ENCODE measurements at places on chromosomes 13 and 19. TPM values are rescaled to one million over a fixed set of nuclear protein-coding genes. Genes with fewer than 3 reads are reported as not detected.

FBXO27 gene
- total RNA-seq: 3.8 TPM

URAD gene
- not detected for total RNA-seq

TUBGCP3 gene
- total RNA-seq: 16.3 TPM

CASP14 gene
- not detected for total RNA-seq

PCID2 gene
- total RNA-seq: 38.7 TPM

OR7A10 gene
- total RNA-seq: not detected

KLK1 gene
- total RNA-seq: not detected

OR7D2 gene
- not detected for total RNA-seq

POGLUT2 gene
- total RNA-seq: 5.6 TPM

ZNF418 gene
- total RNA-seq: 1.1 TPM

CD70 gene
- 24.9 TPM for total RNA-seq

LHB gene
- total RNA-seq: not detected

OR7A5 gene
- total RNA-seq: not detected

ATG4D gene
- total RNA-seq: 20.2 TPM

ZNF154 gene
- not detected for total RNA-seq

CABP5 gene
- total RNA-seq: not detected

ZNF681 gene
- total RNA-seq: not detected

TSPAN16 gene
- total RNA-seq: not detected

ZNF784 gene
- 5.0 TPM for total RNA-seq

ZNF878 gene
- not detected for total RNA-seq

TPRX2 gene
- not detected for total RNA-seq

C19orf18 gene
- not detected for total RNA-seq

KASH5 gene
- not detected for total RNA-seq

ZNF71 gene
- 10.9 TPM for total RNA-seq

SHISA7 gene
- not detected for total RNA-seq

FAM216B gene
- total RNA-seq: not detected

ADM5 gene
- total RNA-seq: 3.1 TPM

GNG7 gene
- 0.06 TPM for total RNA-seq

ZNF582 gene
- 1.1 TPM for total RNA-seq

EPN1 gene
- 205 TPM for total RNA-seq

CALR3 gene
- total RNA-seq: not detected

RNF113B gene
- not detected for total RNA-seq

NLRP11 gene
- total RNA-seq: 0.06 TPM

TMIGD2 gene
- total RNA-seq: not detected

FCER2 gene
- not detected for total RNA-seq

SIGLEC8 gene
- total RNA-seq: not detected

IRF3 gene
- total RNA-seq: 99.5 TPM

PTGIR gene
- total RNA-seq: not detected

CGB1 gene
- total RNA-seq: not detected

ZNF793 gene
- total RNA-seq: 0.02 TPM

ZNF626 gene
- not detected for total RNA-seq

SHC2 gene
- 0.77 TPM for total RNA-seq

ZNF460 gene
- 1.3 TPM for total RNA-seq

KIR2DL3 gene
- not detected for total RNA-seq

CCDC97 gene
- 41.2 TPM for total RNA-seq

ZNF433 gene
- not detected for total RNA-seq

KLK12 gene
- not detected for total RNA-seq

MLNR gene
- 0.47 TPM for total RNA-seq

USHBP1 gene
- total RNA-seq: 0.02 TPM

PIAS4 gene
- total RNA-seq: 16.4 TPM

All from A549 treated with Hydrocortisone at 1 μM for 4 hours (cell line).